SK-N-SH treated with all-trans-retinoic acid at 6 μM for 48 hours (cell line): ENCODE measurements at places on chromosomes 4 and X.

DNA sequence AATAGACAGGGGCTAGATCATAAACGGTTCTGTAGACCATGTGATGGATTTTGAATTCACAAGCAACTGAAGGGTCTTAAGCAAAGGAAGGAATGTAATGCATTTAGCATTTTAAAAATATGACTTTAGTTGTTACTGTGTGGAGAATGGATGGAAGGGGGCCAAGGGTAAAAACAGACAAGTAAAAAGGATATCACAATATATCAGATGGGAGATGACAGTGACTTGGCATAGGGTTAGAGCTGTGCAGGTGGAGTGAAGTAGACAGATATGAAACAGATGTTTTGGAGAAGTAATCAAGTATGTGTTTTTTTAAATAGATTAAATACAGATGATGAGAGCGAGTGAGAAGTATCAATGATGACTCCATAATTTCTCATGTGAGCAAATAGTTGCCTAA lies 1116.0 kb upstream of the TENM3 start:
- no peak for ATAC-seq

- ATAC-seq, result no peak
Measured at GRCh38 chrX:38268011-38268410, 47.3 kb upstream of the SRPX start.

DNA sequence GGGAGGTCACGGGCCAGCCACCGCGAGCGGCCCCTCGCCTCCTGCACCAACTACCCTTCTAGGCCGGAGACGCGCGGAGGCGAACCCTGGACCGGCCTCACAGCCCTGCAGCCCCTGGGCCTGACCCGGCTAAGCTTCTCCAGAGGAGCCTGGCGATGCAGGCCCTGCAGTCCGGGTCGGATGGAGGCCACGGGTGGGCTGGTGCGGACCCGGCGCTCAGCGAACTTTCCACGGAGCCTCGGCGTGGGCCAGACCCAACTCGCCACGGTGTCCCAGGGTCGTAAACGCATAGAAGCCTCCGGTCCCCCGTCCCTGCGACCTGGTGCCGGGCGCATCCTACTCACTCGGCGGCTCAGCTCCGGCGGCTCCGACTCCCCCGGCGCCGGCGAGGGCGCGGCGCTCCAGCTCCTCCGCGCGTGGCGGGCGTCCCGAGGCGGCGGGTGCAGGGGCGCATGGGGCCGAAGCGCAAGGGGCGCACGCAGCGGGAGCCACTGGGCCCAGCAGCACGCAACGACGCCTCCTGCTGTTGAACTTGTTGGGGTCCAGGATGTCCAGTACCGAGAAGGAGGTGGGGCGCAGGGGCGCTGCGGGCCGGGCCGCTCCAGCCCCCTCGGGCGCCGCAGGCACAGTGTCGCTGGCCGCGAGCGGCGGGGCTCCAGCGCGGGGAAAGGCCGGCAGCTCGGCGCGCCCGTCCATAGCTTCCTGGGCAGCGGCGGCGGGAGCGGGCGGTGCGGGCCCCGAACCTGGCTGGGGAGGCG lies 427 bp downstream of the NKX1-1 start:
- ATAC-seq, result no peak

GRCh38 chr4:17567271-17567670 lies 9.7 kb upstream of the LAP3 start:
- ATAC-seq, result no peak; the same call in 2 of the 3 replicates

DNA sequence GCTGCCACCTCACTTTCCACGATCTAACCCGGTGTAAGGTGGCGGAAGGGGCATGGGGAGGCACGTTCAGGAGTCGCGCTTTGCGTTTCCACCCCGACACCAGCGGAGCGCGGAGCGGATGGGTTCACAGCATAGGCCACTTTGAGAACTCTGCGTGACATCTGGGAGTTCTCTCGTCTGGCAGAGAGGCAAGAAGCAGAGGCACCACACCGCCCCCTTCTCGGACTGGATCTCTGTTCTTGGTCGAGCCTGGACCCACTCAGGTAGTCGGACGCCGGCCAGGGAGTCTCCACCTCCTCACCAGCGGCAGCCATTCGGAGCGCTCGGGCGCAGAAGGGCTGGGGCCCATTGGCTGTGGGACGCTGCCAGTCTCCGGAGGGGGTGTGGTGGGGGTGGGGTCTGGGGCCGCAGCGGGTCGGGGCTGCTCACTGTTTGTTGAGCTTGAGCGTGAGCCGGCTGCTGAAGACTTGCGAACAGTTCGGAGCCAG lies at the start of gene DACH2:
Gene DACH2 (plus strand): TSS at position 428 of the 488 bp plus-strand sequence.
- ATAC-seq, result peak; percentile 99

DNA sequence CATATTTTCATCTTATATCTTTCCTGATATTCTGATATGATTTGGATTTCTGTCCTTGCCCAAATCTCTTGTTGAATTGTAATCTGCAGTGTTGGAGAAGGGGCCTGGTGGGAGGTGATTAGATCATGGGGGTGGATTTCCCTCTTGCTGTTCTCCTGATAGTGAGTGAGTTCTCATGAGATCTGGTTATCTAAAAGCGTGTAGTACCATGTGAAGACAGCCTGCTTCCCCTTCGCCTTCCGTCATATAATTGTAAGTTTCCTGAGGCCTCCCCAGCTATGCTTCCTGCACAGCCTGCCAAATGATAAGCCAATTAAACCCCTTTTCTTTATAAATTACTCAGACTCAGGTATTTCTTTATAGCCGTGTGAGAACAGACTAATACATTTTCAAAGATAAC lies 77.2 kb downstream of the ANKRD50 start:
- ATAC-seq, result no peak

- peak; percentile 66 for ATAC-seq
Measured at GRCh38 chr4:119510395-119511149, 118.0 kb downstream of the PDE5A start.

GRCh38 chr4:30755346-30755745 lies 35.2 kb downstream of the PCDH7 start:
- ATAC-seq, result no peak

GRCh38 chr4:154009191-154009590 lies 220.3 kb upstream of the SFRP2 start:
- ATAC-seq, result no peak

DNA sequence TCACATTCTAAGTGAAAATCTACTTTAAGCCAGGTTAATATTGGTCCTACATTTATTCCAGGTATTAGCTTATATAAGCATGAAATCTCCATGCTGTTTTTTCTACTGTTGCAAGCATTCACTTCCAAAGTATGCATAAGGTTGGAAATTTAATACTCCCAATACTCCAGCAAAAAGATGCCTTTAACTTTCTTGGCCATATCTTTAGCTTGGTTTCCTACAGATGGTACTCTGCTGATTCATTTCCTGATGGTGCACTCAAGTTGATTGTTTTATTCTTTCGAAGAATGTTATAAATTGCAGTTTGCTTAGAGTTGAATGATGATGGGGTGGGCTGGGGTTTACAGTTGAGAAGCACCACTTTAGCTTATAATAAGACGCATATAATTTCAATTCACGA lies 330.2 kb downstream of the PTTG2 start:
- peak; percentile 78 for ATAC-seq

DNA sequence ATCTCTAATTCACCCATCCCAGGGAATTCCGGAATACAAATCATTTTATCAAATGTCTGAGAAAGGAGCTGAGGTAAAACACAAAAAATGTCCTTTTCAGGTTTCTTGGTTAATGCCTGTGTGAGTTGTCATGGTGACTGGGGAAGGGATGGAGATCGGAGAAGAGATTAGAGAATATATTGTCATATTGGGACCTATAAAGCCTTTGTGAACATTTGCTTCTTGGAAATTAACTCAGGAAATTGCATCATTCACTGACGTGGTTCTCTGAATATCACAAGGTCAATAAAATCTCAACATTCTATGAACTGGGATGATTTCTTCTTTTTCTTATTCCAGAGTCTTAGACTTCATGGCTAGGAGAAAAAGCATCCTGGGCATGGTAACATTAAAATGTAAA lies 174.8 kb upstream of the GLRA2 start:
- ATAC-seq, result no peak

DNA sequence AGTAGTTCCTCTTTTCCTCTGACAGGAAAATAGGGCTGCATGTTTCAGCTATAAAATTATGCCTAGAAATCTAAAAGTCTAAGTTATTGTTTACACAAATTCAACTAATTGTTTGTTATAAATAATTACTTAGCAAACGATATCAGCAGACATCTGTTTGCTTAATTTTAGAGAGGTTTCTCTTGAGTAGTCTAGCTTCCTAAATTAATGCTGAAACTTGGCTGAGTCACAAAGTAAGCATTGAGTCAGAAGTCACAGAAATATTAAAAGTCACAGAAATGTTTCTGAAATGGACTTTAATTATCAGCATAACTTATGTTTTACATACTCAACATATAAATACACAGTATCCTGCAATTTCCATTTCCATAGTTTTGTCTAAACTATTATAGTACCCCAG lies 1044.0 kb downstream of the CCSER1 start:
- no peak for ATAC-seq

- no peak for ATAC-seq
Measured at GRCh38 chrX:85907316-85907715, 140.0 kb downstream of the CHM start.

- ATAC-seq, result no peak
Measured at GRCh38 chr4:172813359-172813923, 355.2 kb upstream of the GALNT7 start.

DNA sequence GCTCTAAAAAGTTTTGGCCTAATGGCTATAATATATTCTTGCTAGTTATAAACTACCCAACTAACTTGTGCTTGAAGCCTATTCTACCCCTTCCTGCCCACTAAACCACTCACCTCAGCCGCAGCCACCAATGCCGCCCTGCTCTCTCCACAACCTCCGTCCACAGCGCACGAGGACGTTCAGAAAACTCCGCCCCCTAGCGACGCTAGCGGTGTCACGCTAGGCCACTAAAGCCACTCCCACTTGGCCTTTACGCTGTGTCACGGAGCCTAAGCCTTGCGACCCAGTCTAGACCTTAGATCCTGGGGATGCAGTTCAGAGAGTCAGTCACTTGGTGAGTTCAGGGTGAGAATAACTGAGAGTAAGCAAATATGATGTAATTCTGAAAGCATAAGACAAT lies at the start of gene TEX11:
Gene TEX11 (minus strand): TSS at position 171 of the 400 bp plus-strand sequence. CDS start 922 bp downstream, outside the sequence.
- no peak for ATAC-seq

DNA sequence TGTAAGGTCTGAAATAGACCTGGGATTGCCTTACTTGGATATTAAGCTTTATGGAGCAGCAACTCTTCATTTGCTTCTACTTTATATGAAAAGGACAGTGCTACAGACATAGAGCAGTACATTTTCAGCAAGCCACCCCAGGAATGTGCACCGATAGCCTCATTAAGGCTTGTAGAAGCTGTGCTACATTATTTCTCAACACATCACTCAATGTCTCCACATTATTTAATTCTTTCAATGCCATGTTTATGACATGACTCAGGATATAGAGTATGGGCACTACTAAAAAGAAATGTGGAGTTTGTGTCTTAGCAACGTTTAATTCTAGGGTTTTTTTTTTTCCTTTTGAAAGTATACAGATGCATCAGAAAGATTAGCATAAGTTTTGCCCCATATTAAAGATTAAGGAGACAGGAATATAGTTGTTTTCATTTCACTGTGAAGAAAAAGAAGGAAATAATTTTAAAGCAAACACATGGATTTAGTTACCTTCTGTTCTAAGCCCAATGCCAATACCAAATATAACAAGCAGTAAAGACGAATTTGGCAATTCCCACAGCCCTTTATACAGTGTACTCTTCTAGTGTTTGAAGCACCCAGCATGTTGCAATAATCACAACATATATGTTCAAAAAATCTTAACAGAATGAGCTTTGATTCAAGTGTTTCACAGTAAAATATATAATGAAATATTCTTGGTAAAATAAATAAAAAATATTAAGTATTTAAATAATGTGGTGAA lies 2140.1 kb upstream of the AGA start:
- peak; percentile 60 for ATAC-seq

DNA sequence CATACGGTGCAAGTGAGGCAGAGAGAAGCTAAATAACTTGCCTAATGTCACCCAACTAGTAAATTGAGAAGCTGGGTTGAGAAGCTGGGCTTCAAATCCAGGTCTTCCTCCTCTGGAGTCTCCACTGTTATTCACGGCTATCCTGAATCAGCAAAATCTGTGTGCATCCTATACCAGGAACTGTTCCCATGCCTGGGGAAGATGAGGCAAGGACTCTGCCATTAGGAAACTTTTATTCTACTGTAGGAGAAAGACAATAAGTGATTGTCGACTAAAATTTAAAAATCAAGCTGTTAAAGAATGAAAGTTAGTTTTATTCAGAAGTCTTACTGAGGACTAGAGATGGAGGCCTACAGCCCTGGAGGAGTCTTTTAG lies 872 bp upstream of the TEC start:
- no peak for ATAC-seq

DNA sequence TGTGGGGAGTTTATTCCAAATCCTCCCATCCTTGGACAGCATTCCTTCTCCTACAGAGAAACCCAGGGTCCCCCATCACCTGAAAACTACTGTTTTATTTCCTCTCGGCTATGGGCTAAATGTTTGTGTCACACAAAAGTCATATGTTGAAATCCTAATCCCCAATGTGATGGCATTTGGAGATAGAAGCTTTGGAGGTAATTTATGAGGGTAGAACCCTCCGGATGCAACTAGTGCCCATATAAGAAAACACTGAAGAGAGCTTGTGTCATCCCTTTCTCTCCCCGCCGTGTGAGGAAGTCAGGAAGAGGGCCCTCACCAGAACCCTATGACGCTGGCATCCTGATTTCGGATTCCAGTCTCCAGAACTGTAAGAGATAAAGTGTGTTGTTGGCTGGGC lies 127.8 kb upstream of the NOCT start:
- no peak for ATAC-seq

DNA sequence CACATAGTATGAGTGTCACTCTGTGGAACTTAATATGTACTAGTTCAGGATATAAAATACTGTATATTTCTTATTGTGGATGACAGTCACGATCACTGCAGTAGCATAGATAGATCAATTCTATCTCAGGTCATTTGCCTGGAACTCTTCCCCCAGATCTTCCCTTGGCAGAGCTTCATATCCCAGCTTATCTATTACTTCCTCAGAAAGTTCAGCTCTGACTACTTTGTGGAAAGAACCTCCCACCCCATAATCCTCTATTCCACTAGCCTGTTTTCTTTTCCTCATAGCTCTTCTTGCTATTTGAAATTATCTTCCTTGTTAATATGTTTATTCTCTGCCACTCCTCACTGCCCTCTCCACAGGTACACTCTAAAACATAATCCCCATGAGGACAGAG lies 10.9 kb downstream of the FAM241A start:
- ATAC-seq, result no peak

GRCh38 chrX:10667143-10667542 lies 46.8 kb upstream of the MID1 start:
- ATAC-seq, result no peak

- no peak for ATAC-seq
Measured at GRCh38 chr4:75909405-75909804, 7.2 kb upstream of the PPEF2 start.

DNA sequence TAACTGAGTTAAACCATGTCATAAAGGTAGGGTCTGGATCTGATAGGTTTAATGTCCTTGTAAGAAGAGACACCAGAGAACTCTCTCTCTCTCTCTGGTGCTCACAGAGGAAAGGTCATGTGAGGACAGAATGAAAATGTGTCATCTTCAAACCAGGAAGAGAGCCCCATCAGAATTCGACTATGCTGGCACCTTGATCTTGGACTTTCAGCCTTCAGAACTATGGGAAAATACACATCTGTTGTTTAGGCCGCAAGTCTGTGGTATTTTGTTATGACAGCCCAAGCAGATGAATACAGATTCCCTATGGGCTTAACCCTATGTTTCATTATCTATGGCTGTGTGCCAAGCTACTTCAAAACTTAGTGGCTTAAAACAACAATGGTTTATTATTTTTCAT lies 105.5 kb upstream of the DDIT4L start:
- no peak for ATAC-seq
